ENCODE measurements at places on chromosomes 3 and 15. TPM values are rescaled to one million over a fixed set of nuclear protein-coding genes. Genes with fewer than 3 reads are reported as not detected.

The CFAP92 gene
- total RNA-seq: 1.9 TPM

The PIERCE2 gene
- 3.8 TPM for total RNA-seq

The PRTG gene
- total RNA-seq: 16.2 TPM

The TRPM1 gene
- not detected for total RNA-seq

The CHST13 gene
- 0.32 TPM for total RNA-seq

The STARD9 gene
- total RNA-seq: 46.3 TPM

The ARPP21 gene
- total RNA-seq: 11.8 TPM

The DLEC1 gene
- 0.42 TPM for total RNA-seq

The PATL2 gene
- total RNA-seq: 1.7 TPM

The C3orf85 gene
- total RNA-seq: not detected

- DNase-seq: no peak
Measured at GRCh38 chr3:124276133-124276532, 284.2 kb upstream of the ROPN1 start.

- DNase-seq: no peak
Measured at GRCh38 chr3:38327335-38328009, 19.1 kb upstream of the XYLB start.

GRCh38 chr3:138493804-138494606, 59.6 kb downstream of the ESYT3 start:
- no peak for DNase-seq

- DNase-seq: peak; percentile 41
Measured at GRCh38 chr3:159988617-159989271, at the start of gene IL12A. IL12A (plus strand) TSS chr3:159988835.

DNA sequence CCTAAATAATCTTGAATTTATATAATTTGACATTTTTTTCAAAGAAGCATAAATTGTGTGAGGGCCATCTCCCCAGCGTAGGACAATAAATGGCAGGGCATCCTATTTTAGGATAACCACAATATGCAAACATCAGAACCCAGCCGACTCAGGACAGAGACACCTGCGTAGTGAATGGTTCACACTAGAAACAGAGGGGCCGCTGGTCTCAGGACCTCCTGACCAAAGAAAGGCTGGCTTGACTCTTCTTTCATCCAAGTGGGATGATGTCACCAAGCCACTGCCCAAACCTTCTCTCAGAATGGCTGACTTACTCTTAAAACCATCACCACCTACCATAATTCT, 162.1 kb downstream of the FOXP1 start:
- no peak for DNase-seq

GRCh38 chr3:72847282-72847681, 963 bp downstream of the SHQ1 start:
- no peak for DNase-seq

GRCh38 chr3:148227534-148227933, 470.2 kb upstream of the AGTR1 start:
- no peak for DNase-seq

- DNase-seq: no peak
Measured at GRCh38 chr15:81751816-81752545, 293.8 kb downstream of the MEX3B start.

- DNase-seq: no peak
Measured at GRCh38 chr3:138594935-138595610, 1.0 kb upstream of the CEP70 start.

DNA sequence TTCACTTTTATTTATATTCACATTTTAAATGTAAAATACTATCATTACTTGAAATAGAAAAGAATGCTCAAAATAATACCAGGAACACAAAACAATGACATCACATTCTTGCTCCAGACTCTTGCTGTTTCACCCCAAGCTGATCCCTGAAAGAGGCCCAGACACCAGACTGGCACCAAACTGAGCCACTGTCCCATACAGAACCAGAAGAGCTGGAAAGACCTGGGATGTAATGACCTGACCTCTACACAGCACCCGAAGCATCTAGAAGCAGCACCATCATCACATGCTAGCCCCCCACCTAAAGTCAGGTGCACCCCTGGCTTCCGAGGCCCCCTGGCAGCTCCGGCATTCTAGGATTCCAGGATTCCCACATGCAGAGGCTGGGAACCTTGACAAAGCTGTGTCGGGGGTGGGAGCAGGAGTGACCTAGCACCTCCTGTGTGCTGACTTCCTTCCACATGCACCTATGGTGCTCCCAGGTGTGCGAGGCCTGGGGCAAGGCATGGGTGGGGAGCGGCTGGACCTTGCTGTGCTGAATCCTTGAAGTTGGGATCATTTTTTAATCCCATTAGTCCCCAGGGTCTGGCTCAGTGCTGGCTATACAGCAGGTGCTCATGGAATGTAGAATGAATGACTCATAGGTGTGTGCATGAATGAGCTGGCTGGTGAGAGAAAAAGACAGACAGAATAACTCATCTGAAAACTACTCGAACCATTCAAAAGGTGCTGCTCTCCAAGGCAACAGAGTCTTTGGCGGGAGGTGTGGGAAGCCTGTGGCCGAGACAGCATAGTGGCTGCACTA, 144.7 kb upstream of the IQSEC1 start:
- no peak for DNase-seq

- no peak for DNase-seq
Measured at GRCh38 chr15:65730549-65731172, 61.4 kb downstream of the DENND4A start.

DNA sequence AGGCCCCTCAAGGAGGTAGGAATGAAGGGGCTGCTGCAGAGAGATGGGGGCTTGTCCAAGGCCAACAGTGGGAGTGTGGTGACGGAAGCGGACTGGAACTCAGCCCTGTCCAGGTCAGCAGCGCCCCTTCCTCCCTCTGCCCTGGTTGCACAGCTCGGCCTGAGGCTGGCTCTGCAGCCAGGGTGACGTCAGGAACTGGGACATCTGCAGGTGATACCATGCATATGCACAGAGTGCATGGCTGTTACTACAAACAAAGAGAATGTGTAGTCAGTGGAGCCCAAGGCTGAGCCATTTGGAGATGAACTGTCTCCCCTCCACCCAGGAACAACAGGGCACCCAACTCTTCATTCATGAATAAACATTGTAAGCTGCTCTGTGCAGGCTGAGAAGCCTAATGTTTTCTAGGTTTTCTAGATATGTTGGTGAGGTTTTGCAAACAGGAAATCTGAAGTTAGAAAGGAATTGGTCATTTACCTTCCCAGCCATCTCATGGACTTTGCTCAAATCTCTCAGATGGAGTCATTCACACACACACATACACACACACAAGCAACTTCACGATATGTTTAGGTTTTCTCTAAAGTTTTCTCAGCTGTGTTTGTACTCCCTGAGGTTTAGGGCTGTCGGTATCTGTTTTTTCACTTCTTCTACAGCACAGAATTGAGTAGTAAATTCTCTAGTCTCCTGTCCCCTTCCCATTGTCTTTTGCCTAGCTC, 117.2 kb downstream of the TLE3 start:
- DNase-seq: no peak

GRCh38 chr3:105533960-105534359, 167.3 kb downstream of the ALCAM start:
- no peak for DNase-seq

DNA sequence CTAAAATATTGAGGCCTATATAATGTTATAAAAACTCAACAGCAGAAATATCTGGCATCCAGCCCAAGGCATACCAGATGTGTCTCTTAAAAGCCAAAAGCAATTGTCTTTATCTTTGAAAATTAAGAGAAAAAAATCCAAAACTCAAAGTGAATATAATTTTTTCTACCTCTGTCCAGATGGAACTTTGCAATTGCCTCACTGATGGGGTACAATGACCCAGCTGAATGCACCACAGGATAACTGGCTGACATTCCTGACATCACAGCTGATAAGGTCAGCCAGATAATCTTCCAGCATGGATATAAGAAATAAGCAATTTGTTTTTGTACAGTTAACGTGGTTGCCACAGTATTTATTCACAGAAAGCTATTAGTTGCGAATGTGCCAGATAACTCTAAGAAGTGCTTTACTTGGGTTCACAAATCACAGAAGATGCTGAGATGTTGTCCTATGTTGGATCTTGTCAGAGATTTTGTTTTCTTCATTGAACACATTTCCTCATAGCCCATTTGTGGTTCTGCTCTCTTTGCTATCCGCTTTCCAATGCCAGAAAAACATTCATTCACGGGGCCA, 566.9 kb upstream of the CCDC54 start:
- no peak for DNase-seq

- DNase-seq: no peak
Measured at GRCh38 chr15:93126148-93126547, 37.1 kb upstream of the RGMA start.

DNA sequence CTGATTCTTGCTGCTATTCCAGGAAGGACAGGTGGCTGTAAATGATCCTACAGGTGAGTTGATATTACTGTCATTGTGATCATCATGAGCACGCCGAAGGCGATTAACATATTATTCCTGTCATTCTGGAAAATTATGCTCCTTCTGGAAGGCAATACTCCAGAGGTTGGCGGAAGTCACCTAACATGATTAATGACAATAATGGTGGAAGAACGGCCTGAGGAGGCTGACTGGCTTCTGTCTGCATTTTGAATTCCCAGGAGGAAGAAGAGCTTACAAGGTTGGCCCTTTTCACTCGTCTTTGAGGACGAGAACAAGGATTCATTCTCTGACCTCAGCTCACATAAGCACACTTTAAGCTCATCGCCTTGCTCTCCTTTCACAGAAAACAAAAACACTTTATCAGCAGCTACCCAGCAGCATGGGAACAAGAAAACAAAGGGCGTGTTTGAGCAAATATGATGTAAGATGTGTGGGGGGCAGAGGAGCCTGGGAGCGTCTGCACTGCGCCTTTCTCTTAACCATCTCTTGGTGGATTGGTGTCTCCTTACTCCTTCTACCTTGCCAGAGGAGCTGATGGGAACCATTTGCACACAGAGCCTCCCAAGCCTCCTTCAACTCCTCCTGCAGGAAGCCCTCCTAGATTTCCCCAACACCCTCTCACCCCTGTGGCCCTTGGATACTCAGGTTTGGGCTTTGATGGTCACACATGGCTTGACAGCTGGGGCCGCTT, 23.0 kb downstream of the ACSBG1 start:
- no peak for DNase-seq

DNA sequence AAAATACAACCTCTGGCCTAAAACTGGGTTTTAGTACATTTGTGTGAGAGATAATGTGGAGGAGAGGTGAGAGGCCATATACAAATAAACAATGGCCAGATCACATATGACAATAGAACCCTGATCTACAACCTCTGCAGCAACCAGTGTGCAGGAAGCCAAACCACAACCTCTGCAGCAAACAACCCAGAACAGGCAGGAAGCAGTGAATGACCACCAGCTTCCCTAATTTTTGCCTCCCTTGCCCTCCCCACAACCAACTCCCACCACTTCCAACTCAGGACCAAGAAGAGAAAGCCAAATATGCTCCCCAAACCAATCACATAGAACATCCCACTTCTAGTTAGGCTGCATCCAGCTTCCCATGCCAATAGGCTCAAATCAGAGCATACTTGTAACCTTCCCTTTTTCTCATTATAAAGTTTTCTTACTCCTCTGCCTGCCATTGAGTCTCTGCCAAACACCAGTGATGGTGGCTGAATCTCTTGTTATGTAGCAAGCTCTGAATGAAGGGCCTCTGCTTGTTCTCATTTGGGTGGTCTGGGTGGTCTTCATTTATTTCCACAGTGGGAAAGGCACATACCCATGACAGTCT, 102.6 kb upstream of the GAP43 start:
- no peak for DNase-seq

DNA sequence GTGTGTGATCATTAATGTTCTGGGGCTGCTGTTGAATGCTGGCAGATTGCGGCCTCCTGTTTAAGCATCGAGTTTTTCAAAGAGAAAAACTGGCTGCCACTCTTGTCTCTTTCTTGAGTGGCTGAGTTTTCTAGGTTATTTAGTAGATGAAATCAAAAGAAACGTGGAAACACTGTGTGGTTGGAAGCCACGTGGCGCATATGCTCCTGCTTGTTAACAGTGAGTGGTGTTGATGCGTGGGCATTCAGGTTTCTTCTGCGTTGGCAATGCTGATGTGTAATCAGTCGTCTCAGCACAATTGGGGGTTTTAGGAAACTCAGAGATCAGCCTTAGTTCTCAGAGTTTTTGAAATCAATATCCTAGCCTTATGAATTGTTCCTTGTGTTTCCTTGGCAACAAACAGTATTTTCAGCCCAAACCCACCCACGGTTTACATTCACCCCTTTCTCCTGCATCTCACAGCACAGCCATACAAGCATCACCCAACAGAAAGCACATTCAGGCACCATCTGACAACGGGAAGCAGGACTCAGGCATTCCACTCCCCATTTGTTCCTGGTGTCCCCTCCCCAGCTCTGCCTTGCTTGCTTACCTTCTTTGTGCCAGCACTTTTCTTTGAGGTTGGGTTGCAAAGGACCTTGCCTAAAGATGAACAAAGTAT, 74.7 kb downstream of the SEC22A start:
- DNase-seq: no peak

DNA sequence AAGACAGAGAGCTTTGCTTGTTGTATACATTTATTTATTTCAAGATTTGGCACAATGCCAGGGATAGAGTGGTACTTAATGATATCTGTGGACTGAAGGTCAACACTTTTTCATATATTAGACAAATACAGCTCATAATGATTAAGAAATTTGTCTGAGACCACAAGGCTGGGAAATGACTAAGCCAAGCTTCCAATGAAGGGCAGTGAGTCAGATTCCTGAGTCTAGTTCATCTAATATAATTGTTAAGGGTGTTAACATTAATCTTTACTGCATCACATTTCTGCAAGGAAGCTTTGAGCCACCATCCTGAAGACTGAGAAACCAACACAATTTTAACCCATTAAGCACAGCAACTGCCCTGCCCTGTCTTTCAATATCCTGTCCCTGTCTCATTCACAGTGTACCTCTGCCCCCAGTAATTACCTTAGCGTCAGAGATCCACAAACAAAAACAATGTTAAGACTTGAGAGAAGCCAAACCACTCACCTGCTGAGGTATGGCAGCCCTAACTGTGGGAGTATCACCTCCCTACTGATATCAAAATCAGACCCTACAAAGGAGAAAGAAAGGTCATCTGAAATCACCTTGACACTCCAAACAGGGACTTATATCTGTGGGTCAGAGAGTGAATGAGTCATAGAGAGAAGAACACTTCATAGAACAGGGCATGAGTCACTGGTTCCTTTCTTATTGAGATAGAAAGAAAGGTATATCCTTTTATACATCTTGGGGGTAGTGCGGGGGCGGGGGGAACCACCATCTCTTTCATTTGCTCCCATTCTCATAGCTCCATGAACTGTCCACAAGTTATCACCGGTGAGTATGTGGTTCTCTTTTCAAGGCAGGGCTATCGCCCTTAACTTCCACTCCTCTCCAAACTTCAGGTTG, 74.7 kb downstream of the MAGI1 start:
- no peak for DNase-seq
